Stimulated activated CD4-positive, alpha-beta T cell treated with anti-CD3 and anti-CD28 coated beads, Interleukin-15, amount 100 ng/mL, for 1 hour (primary cell): ENCODE measurements at places on chromosomes 4 and X.

- peak; percentile 72 for DNase-seq
Measured at GRCh38 chrX:48475774-48476577, at the start of gene FTSJ1. TSS of gene FTSJ1 (plus strand) at chrX:48476199. CDS start at chrX:48478048, 1,849 bp downstream.

DNA sequence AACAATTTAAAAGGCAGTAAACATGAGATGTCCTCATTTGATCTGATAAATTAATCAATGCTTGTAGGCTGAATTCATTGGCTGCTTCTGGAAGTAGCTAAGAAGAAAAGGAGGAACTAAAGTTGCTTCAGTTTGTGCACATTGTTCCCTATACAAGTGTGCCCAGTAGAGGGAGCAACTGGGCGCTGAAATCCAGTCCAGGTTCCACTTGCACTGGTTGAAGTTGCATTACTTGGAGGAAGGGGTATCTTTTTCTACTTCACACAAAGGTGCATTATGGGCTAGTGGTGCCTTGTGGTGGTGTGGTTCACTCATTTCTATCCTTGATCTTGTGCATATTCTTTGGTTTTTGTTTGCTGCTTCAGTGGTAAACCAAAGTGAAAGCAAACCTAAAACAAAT, 67.9 kb upstream of the SOX3 start:
- no peak for DNase-seq

GRCh38 chr4:98656443-98656842, 2.0 kb downstream of the TSPAN5 start:
- no peak for DNase-seq

DNA sequence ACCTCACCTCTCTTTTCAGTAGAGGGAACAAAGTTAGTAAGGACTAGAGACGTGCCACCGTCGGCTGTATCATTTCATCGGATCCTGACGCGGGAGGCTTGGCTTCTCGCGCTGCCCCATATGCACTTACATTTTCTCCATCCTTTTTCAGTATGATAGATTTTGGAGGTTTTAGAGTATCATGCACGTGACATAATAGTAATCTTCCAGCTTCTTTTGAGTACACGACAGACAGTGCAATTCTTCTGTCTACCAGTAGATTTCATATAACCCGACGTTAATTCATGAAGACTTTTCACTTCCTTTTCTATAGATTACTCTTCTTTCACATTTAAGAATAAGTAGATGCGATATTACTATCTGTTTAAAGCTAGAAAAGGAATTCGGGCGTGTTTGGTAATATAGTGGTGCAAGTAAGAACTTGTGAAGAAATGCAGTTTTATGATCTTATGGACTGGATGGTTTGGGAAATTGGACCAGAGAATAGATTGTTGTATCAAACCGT, 1.0 kb downstream of the CDS1 start:
- DNase-seq: no peak

DNA sequence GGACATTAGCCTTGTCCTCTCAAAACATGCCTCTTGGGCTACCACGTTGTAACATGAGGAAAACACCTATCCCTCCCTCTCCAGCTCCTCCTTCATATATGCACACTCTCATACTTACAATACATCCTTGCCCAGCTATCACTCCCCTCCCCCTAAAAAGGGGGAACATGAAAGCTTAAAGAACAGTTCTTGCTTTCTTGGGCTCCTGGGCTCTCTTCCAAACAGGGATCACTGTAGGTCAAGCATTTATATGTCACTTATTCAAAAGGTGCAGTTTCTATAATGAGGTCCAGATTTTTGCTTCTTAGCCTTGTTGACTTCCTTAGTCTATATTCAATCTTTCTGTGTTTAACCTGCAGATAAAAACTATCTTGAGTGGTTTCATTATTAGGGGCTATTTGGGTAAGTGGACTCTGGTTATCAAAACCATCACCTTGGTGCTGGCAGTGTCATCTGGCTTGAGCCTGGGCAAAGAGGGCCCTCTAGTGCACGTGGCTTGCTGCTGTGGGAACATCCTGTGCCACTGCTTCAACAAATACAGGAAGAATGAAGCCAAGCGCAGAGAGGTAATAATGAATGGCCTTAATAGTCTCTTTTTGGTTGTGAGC, 119.4 kb downstream of the AKAP4 start:
- DNase-seq: no peak

- DNase-seq: no peak
Measured at GRCh38 chr4:13612569-13612968, 15.0 kb downstream of the BOD1L1 start.

- no peak for DNase-seq
Measured at GRCh38 chr4:181234951-181235680, 1008.1 kb upstream of the TENM3 start.

DNA sequence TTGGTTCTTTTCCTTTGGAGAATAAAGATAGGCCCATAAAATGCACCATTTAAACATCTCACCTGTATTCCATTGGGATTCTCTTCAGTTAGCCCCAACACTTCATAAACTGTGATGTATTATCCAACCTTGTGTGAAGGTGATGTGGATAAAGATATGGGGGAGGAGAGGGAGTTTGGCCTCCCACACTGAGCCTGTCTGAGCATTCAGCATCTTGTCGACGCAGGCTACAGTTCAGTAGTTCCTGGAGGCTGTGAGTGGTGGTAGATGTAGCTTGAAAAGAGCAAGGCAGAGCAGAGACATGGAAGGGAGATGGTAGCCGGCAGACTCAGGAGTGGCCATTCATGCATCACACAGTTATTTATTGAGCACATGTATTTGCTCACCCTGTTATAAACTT, 292.4 kb upstream of the PITX2 start:
- DNase-seq: no peak

- DNase-seq: no peak
Measured at GRCh38 chr4:26124753-26125321, 196.0 kb upstream of the RBPJ start.

DNA sequence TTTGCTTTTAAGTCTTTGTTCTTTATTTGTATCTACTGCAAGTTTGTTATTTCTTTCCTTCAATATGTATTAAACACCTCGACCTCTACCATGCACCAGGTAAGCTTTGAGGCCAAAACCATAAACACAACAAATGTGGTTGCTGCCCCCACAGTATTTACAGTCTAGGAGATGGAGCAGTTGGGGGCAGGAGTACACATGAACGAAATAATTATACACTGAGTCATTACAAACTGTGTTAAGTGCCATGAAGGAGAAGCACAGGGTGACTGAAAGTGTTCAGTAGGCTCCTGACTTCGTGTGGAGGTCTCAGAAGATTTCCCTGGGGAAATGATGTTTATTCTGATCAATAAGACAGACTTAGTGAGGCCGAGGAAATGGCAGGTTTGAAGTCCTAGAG, 30.3 kb downstream of the SLC25A43 start:
- DNase-seq: no peak
